ENCODE measurements at places on chromosomes 5 and 9.

GRCh38 chr9:74543145-74543544, 46.0 kb downstream of the RORB start:
- no peak for DNase-seq

GRCh38 chr5:59367791-59368394, 525.6 kb downstream of the PDE4D start:
- DNase-seq, result peak; percentile 0

GRCh38 chr9:126423916-126424185, 97.2 kb downstream of the MVB12B start:
- no peak for DNase-seq

DNA sequence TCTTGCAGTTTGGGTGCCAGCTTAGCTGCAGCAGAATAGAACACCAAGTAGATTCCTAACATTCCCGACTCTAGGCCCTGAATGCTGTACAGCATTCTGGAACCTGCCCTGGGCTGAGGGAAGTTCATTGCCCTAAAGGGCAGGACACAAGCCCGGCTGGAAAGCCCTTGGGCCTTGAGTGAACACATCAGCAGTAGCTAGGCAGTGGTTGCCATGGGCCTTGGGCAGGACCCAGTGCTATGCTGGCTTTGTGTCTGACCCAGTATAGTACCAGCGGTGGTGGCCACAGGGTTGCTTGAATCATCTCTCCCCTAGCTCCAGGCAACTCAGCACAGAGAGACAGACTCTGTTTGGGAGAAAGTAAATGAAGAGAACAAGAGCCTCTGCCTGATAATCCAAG, 137.8 kb downstream of the AGTPBP1 start:
- no peak for DNase-seq

DNA sequence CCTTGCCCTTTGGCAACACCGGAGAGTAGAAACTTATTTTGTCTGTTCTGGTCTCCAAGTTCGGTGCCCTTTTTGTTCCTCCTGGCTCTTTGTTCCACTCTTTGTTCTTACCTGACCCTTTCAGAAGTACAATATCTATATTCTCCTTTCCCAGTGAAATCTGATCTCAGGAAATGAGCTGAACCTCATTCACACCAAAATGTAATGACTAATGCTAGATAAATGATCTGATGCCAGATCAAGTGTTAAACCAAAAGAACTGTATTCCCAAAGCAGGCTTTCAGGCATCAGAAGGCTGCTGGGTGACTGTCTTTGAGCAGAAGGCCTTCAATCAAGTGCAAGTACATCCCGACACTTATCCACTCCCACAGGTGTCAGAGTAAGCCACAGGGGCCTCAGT, 156.4 kb downstream of the SPOCK1 start:
- DNase-seq, result no peak

- DNase-seq, result no peak
These were observed 939 bp downstream of the GOLGA1 start for GRCh38 chr9:124939944-124940343.

DNA sequence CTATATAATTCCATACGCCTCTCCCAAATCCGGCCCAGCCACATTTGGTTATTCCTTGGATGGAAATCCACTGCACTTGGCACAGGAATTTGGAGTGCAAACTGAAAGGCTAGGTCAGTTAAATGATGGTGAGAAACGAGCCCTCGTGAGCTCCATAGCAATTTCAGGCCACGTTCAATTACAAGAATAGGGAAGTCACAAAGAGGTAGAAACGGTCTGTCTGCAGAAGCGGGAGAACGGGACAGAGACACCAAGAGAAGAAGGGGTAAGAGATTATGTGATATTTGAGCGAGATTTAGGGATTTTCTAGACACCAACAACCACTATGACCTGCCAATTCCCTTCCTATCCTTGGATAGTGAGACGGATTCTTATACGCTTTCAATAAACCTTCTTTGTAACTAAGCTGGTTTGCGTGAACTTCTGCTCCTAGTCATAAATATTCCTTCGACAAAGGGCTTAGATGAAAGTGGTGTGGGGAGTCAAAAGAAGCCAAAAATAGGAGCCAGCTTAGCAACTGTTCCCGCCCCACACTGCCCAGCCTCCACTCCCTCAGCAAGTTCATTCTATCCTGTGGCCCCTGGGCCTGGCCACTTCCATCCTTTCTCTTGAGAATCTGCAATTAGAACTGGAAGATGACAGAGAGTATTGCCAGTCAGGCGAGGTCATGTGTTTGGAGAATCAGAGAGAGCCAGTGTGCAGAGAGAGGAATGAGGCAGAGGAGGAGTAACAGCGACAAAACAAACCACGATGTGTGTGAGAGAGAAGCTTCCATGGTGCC, 118.4 kb downstream of the ZNF608 start:
- DNase-seq, result no peak

DNA sequence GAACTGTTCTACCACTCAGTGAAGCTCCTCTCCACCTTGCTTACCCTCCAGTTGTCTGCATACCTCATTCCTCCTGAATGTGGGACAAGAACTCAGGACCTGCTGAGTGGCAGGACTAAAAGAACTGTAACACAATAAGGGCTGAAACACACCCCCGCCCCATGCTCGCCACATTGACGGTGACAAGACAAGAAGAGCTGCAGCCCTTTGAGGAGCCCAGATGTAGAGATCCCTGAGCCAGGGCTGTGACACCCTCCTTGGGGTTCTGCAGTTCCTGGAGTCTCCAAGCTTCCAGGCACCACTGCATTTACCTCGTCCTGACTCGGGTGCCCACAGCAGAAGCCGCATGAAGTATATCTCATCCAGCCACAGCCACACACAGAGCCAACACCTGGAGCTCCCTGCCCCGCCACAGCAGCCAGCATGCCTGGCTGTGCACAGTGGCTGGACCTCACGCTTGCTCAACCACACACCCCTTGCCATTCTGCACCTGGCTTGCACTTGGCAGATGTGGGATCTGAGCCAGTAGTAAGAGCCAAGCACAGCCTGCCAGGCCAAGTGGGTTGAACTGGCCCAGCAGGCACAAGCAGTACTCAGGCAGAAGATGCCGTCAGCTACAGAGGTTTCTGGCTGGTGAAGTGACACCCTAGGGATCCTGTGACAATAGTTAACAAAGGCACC, 166.1 kb downstream of the RNF180 start:
- DNase-seq, result no peak

GRCh38 chr9:133564451-133565116, 30.1 kb downstream of the ADAMTSL2 start:
- DNase-seq, result no peak

DNA sequence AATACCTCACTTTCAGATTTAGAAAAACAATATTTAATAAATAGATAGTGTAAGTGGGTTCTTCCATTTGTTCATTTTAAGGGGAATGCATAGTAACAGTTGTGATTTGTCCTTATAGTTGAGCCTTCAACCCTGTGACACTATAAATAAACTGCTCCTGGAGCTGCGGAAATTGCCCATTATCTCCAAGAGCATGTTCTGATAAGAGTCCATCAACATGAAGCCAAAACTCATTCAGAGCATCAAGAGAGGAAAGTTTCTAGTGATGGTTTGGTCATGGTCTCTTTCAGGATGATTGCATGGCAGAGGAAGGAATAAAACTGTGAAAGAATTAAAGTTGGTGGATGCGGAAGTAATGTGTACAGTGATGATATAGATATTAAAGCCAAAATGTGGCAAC, 772.1 kb upstream of the DMAC1 start:
- DNase-seq, result no peak

DNA sequence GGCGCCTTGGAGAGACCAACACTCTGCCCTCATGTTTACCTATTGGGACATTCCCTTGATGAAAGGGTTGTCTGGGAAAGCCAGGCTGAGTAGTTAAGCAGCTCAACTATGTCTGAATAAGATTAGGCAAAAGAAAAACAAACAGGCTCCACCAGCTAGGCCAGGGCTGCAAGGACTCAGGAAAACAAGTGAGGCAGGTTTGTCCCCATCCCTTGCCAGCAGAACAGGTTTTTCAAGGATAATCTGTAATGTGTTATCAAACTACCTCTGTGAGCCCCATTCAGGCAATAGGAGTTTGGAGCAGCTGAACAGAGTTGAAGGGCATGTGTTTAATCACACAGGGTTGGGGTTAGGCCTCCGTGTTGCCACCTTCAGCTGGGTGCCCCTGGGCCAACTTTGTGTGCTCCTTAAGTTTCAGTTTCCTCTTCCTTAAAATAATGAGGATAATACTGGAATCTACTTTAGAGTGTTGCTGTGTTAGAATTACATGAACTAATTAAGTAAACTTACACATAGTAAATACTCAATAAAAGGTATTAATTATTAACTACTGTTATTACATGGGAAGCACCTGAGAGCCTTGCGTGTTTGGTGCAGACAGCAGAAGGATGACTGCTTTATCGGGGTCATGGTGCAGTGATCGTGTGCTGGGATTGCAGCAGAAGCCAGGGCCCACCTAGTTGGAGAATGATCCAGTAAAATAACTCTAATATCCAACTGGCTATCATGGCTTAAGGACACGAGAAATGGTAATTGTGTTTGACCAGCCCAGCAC, 72.1 kb upstream of the ATP10B start:
- DNase-seq, result no peak

Data from esophagus squamous epithelium (tissue), 5 donors.